Right cardiac atrium (tissue), 5 donors: ENCODE measurements at places on chromosomes 2 and 18.
A peak's percentile ranks its signal among the peaks of the same experiment; 100 is the strongest.

DNA sequence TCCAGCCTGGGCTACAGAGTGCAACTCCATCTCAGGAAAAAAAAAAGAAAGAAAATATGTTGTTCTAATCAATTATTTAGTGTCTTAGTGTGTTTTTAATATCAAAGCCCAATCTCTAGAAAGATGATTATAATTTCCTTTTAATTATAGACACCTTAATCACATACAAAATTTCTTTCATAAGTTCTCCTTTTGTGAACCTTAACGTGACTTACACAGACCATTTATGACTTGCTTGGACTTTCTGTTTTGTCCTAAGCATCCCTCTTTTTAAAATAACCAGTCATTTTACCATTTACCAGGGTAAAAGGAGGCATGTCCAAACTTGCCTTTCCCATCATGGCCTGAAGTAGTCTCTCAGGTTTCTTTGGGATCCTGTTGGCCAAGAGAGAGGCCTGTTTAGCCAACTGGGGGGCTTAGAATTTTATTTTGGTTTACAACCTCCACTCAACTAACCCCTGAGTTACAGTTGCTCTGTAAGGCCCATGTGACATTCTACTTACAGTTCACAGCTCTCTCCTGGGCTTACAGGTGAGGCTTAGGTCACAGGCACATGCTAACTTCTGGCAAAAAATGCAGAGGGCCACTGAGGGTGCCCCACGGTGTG, 23.9 kb upstream of the GPR155 start:
- DNase-seq: no peak

DNA sequence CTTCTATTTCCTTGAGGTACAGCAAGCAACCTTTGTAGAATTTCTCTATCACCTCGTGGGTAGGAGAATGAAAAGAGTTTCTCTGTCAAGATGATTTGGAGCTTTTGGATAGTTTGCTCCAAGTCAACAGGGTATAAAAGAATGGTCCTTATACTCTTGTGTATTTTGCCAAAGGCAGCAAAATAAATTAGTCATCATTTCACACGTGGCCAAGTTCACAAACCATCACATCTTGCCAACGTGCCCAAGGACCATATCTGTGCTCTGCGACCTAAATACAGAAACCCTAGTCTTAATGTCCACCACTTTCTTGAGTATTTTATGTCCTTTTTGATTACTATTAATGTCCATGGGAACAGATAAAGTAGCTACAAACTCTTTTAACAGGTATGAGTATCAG, 262.9 kb downstream of the AFF3 start:
- DNase-seq: no peak

DNA sequence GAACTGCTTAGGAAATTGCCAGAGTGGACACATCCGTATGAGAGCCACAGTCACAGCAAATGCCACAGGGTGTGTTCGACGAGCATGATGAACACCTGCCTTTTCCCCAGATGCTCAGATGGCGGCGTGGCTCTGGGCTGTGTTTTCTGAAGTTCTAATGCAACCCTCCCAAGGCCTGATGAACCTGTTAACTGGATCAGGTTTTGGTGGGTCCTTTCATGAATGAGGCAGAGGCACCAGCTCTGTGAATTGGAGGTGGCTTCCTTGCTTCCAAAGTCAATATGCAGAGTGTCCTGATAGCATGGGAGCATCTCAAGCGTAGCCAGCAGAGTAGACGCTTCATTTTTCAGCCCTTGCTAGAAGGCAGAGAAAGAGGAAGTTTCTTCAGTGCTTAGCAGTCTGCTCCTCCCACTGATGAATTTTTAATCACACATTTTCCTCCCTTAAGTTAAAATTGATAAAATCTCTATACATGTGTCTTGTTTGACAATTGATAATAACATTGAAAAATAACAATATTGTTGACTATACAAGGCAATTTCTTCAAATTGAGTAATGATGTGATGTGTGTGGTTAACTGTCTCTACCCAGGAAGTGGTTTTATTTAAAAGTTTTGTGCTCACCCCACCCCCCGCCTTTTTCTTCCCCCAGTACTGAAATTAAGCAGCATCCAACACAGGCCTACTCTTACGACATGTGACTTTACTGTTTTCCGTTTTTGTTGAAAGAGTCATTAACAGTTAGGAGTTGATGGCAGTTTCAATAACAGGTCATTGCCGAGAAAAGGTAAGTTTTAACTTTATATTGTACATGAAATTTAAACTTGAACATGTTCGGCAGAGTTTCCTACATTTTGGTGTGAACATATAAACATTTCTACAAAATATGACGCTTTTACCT, at the start of gene ARHGAP15:
Gene ARHGAP15, plus strand, starts transcription at position 739 of the 900 bp plus-strand sequence.
- peak; percentile 35 for DNase-seq

DNA sequence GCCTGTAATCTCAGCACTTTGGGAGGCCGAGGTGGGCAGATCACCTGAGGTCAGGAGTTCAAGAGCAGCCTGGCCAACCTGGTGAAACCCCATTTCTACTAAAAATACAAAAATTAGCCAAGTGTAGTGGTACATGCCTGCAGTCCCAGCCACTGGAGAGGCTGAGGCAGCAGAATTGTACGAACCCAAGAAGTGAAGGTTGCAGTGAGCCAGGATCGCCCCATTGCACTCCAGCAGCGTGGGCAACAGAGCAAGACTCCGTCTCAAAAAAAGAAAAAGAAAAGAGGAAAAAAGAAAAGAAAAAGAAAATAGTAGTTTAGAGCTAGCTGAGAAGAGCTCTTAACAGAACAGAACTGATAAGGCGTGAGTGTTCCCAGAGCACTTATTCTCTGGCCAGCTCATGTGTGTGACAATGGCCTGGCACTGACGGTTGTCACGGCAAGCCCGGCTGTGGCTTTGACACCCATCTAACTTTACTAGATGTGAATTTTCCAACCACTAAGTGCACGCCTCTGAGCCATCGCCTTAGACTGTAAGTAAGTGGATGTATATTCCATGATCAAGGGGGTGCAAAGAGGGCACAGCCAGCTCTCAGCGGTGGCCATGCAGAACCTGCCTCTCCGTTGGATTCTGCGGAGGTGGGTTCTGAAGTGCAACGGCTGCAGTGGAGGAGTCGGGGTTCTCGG, 80.0 kb downstream of the ZNF516 start:
- DNase-seq: no peak

DNA sequence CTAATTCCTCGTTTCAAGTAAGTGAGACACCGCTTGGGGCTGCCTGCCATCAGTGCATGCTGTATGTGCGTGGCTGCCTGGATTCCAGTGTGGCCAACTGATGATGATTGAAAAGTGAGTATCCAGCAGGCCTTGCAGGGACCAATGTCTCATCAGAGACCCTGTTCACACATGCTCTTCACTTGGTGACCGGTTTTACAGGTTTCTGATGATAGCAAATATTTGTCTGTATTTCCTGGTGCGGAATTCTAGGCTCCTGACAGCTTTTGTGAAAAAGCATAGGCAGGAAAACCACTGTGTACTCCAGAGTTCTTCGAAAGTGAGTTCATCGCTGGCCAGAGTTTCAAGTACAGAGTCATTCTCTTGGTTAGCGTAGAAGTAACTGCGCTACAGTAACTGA, 13.8 kb upstream of the YWHAQ start:
- no peak for DNase-seq

DNA sequence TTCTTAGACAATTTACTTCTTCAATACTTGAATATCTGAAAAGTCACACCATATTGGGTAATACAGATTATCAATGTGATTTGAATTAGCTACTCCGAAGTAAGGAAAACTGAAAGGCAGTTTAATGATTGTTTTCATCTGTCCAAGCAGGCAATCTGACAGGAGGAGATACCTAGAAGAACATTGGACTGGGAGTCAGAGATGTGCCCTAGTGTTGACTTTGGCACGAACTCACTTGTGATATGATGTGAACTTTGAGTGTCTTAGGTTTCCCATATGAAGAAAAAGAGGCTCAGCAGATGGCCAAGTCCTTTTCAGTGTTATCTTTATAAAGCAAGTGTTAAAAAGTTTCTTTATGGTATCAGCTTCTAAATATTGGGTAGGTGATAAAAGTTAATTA, 287.1 kb downstream of the MTX2 start:
- DNase-seq: no peak

DNA sequence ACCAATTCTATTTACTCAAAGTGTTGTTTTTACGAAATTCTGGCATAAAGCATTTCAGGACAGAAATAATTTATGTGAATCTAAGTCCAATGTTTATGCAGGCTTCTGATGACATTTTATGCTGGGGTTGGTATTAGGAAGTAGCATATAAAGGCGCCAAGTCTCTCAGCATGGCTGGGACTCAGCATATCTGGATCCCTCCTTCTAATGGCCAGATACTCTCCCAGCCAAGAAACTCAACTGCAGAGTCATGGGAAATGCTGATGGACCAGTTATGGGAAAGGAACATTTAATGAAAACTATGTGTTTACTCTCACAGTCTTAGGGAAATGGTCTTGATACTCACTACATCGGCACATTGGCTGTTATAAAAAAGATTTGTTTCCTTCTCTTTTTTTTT, 392.2 kb downstream of the ARHGAP15 start:
- DNase-seq: no peak

DNA sequence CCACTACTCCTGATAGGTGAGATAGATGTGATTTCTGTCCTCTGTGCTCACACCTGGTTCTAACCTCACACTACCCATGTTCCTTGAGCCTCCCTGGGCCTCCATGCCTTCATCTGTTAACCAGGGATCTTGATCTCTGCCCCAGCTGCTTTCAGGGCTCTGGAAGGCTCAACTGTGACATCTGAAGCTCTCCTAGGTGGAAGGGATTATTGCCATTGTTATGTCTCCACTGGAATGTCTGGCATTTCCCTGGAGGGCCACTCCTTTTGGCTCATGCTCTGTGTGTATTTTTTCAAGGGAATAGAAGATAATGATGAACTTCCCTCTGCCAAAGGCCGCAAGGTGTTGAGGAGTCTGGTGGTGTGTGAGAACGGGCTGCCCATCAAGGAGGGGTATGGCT, 41.2 kb downstream of the PCARE start:
- no peak for DNase-seq

GRCh38 chr2:54720563-54720962, 2.9 kb upstream of the EML6 start:
- DNase-seq: no peak

DNA sequence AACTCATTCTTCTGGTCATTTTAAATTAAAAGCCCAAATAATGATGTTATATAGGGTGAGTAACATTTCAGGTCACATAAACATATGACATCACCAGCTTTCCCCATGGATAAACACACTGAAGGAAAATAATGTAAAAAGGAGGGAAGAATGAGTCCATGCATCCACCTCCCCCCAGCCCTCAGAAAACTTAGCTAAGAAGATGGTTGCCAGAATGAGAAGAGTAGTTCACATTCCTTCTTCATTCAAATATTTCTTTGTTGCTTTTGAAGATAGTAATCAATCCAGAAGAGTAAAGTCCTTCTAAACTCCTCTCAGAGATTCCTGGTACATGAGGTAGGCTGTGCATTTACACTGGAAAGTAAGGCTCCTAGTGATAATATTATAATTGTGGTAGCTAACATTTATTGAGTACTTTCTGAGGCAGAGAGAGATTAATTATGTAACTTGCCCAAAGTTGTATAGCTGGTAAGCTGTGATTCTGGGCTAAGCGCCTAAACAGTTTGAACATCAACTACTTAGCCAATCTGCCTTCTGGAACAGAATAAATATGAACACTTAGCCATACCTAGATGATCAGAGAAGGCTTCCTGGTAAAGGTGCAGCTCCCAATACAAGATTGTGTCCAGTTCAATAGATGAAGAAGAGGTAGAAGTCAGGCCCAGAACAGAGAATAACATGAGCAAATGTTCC, 256.7 kb upstream of the FN1 start:
- no peak for DNase-seq

DNA sequence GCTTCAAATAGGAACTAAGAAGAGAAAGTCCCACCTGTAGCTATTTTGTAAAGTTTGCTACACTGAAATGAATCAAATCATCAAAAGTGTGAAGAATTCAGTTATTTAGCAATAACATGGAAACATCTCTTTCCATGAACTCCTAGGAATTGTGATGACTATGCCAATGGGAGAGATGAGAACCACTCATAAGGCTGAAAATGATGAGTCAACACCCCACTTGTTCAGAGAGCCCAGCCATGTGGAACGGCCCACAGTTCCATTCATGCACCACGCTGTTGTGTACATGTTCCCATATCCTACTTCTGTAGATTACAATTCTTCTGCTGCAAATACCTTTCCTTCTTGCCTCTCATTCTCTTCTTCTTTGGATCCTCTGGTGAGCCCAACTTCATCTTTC, 645.5 kb upstream of the ID2 start:
- DNase-seq: no peak

GRCh38 chr2:66532972-66533868, 98.3 kb downstream of the MEIS1 start:
- DNase-seq: no peak

DNA sequence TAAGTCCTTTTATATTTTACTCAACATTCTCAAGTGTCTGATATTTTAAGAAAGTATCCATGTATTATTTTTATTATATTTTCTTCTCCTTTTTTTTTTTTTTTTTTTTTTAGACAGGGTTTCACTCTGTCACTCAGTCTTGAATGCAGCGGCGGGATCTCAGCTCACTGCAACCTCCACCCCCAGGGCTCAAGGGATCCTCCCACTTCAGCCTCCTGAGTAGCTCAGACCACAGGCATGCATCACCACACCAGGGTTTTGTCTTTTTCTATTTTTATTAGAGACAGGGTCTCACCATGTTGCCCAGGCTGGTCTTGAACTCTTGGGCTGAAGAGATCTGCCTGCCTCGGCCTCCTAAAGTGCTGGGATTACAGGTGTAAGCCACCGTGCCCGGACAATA, 212.1 kb downstream of the TCF4 start:
- no peak for DNase-seq

- no peak for DNase-seq
Observed at GRCh38 chr2:25972049-25972823, 10.1 kb downstream of the KIF3C start.

DNA sequence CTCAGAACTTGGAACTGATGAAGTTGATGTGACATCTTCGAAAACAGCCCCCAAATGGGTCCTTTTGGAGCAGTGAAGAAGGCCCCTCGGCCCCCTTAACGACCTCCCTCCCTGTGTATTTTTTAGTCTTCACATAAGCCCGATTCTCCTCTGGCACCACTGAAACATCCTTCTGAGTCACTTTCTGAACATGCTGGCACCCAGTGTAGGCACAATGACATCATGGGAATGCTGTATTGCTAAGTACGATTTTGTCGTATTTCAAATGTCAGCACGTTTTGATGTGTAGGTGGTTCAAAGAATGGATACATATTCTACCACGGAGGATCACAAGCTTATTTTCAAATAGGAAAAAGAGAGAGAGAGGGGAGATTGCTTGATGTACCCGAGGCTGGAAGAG, 111.7 kb upstream of the RIOK3 start:
- no peak for DNase-seq
